ENCODE measurements at places on chromosomes 1 and 21. TPM values are rescaled to one million over a fixed set of nuclear protein-coding genes. Genes with fewer than 3 reads are reported as not detected.

RGS4 gene
- 0.08 TPM for total RNA-seq

TMEM269 gene
- total RNA-seq, result 0.18 TPM

S100A7 gene
- not detected for total RNA-seq

CD53 gene
- total RNA-seq, result not detected

VAV3 gene
- total RNA-seq, result 1.3 TPM

ZNF683 gene
- total RNA-seq, result not detected

TLR5 gene
- 0.08 TPM for total RNA-seq

MAN1C1 gene
- total RNA-seq, result 0.09 TPM

RHCE gene
- total RNA-seq, result not detected

CD34 gene
- total RNA-seq, result 0.17 TPM

PPM1J gene
- 1.4 TPM for total RNA-seq

HSF2BP gene
- total RNA-seq, result 1.6 TPM

KCNE2 gene
- total RNA-seq, result not detected

GJA4 gene
- total RNA-seq, result not detected

FCN3 gene
- not detected for total RNA-seq

EVA1C gene
- 39.8 TPM for total RNA-seq

WNT3A gene
- total RNA-seq, result not detected

CDKN2C gene
- total RNA-seq, result 12.7 TPM

BMP8B gene
- 4.3 TPM for total RNA-seq

HSPA6 gene
- total RNA-seq, result 3.1 TPM

LMOD1 gene
- not detected for total RNA-seq

HIVEP3 gene
- 2.8 TPM for total RNA-seq

SPRR1B gene
- total RNA-seq, result not detected

NBL1 gene
- 25.8 TPM for total RNA-seq

KPRP gene
- not detected for total RNA-seq

GADD45A gene
- 57.7 TPM for total RNA-seq

SIPA1L2 gene
- total RNA-seq, result 7.5 TPM

ADORA3 gene
- not detected for total RNA-seq

SLAMF6 gene
- total RNA-seq, result not detected

DIRAS3 gene
- 1.3 TPM for total RNA-seq
